ENCODE measurements at places on chromosomes 6 and 20. TPM values are rescaled to one million over a fixed set of nuclear protein-coding genes. Genes with fewer than 3 reads are reported as not detected.

Gene RBM12
- 35.4 TPM for total RNA-seq

- ATAC-seq = peak; percentile 0
These were observed 4.5 kb downstream of the FOXO3 start for GRCh38 chr6:108565091-108565766.

DNA sequence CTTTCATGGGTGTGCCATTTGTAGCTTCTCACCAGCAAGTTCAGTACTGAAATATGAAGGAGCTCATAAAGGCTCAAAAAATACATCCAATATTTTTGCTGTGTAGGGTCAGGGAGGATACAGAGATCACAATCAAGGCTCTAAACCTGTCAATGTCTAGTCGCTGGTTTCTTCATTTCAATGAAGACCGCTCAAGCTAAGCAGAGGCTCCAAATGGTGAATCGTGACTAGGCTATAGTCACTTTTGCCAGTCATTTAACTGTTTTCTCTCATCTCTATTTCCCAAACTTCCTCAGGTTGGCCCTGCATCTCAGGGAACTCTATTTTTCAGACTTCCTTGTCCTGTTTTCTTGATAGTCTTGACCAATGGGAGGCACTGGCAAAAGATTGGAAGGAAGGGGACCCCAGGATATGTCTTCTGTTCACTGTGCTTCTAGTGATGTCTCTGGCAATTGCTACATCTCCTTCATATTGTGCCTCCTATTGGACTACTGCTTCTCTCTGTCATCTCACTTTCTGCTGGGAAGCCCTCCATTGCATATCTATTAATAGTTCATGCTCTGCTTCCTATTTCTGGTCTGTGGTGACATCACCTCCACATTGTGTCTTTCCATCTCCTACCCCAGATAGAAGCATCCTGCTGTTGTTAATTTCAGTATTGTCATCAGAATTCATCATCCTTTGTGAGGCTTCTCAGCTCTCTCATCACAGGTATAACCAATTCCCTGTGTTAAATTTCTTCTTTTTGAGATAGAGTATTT, 87.7 kb upstream of the FAM184A start:
- no peak for ATAC-seq

DNA sequence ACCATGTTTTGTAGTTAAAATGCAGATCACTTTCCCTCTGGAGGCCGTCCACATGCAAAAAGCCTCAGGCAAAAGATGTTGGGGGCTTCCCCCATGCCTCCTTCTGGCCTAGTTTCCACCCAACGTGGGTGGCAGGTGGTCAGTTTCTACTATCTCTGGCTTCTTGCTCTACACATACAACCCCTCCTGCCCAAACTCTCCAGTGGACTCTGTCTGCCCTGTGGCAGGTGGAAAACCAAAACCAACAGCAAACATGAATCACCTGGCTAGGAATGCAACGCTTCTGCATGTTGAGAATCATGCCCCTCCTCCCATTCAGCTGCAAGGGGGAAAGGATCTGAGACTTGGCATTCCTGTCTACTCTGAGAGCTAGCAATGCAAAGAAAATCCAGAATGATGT, 94.8 kb downstream of the MBOAT1 start:
- ATAC-seq = no peak

Gene SLC52A3
- total RNA-seq = 1.3 TPM

DNA sequence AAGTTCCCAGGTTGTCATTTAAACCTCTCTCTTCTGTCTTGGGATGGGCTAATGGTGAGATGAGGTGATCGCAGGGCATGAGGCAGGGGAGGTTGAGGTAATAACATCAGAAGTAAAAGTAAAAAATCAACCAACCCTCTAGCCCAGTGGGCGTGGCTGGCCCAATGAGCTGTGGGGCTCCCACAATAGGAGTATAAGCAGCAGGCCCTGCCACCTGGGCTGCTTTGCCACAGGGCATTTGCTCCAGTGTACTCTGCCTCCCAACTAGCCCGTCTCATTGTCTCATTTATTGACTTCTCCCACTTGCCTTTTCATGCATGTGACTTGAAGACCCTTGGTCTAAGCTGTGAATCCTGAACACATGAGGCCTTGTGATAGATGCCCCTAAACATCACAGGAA, 62.8 kb downstream of the PHACTR3 start:
- ATAC-seq = no peak

GRCh38 chr6:35300848-35301247, 3.2 kb downstream of the DEF6 start:
- ATAC-seq = no peak

GRCh38 chr6:54813892-54814291, 32.7 kb upstream of the FAM83B start:
- no peak for ATAC-seq

GRCh38 chr6:134517145-134517658, 199.3 kb upstream of the SGK1 start:
- ATAC-seq = peak; percentile 84

- peak; percentile 77 for ATAC-seq
These were observed 746 bp downstream of the BACH2 start for GRCh38 chr6:90295854-90296340.

- no peak for ATAC-seq
These were observed 1.1 kb downstream of the FBXO30 start for GRCh38 chr6:145813285-145814034.

DNA sequence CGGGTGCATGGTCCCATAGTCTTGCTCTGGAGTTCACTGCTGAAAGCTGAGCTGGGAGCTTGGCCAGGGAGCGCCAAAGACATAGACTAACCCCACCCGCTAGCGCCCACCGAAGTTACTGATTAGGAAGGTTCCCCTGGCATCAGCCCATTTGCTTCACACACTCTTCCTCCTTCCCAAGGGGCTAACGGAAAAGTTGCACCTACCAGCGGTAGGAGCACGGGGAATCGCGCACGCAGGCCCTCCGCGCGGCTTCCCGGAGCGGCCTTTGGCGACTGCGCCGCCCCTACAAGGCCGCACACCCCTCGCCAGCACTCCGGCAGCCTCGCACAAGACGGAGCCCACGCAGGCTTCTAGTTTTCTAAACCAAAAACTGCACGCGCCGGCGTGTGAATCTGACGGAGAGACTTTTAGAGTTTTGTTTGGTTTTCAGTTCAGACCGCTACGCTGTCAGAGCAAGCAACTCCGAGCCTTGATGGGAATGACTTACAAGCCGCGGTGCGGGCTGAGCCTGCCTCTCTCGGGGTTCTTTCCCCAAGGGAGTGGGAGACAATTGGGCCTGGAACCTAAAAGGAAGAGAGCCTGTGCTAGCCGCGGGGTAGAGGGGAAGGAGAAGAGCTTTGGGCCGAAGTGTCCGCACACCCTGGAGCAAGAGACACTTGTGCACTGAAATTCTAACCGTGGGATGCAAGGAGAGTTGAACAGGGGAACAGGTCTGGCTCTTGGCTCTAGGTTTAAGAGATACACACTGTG, 891 bp upstream of the POU3F2 start:
- ATAC-seq = no peak

DNA sequence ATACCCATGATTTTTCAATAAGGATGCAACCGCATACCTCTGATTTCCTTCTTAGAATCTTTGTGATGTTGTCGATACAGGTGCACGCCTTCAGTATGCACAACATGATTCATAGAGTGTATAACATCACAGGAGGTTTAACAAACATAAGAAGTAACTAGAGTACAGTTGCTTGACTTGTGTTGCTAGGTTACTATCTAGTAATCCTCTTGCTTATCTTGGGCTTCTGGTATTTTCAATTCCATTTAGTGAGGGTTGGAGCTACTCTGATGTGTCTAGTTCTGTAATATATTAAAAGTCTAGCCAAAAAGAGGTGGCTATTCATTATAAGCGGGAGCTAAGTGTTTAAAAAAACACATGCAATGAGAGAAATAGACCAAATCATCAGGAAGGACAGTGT, 85.5 kb upstream of the TENT5A start:
- no peak for ATAC-seq

Gene SAMD5
- 1.3 TPM for total RNA-seq

Gene SYCP2L
- 5.7 TPM for total RNA-seq

DNA sequence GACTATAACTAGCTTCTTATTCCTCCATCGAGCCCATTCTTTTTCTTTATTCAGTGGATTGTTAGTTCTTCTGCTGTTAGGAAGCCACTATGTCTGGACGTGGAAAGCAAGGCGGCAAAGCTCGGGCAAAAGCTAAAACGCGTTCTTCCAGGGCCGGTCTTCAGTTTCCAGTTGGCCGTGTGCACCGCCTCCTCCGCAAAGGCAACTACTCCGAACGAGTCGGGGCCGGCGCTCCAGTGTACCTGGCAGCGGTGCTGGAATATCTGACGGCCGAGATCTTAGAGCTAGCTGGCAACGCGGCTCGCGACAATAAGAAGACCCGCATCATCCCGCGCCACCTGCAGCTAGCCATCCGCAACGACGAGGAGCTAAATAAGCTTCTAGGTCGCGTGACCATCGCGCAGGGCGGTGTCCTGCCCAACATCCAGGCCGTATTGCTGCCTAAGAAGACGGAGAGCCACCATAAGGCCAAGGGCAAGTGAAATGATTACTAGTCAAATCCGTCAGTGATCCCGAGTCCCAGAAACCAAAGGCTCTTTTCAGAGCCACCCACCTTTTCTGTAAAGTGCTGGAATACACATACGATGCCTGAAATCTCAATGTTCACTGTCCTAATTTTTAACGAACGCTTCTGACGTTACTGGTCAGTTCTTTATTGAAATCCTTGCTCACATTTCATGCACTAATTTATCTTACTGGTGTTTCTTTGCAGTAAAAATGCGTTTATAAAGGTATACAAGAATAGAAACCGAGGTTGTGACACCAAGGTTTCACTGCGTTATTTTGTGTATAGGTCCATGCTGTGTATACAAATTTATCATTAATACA, 129.9 kb downstream of the HFE start:
- ATAC-seq = peak; percentile 79

Gene GPR6
- not detected for total RNA-seq

GRCh38 chr6:88302769-88303225, 136.7 kb upstream of the CNR1 start:
- no peak for ATAC-seq

DNA sequence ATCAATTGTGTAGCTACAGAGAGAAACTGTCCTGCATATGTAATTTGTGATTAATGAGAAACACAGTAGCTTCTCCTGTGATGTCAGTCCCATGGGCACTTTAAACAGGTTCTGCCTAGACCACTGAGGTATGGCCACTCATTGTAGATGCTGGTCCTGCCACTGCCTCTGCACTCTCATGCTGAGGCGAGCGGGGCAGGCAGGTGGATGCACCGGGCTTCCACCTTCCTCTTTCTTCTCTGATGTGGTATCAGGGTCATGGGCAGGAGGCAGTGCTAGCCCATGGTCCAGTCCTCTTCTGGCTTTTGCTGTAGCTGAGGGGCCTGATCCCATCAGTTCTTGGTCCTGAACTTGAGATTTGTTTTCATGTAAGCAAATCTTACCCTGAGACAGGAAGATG, 58.7 kb downstream of the ADGB start:
- no peak for ATAC-seq

Gene RSPH4A
- 0.40 TPM for total RNA-seq

DNA sequence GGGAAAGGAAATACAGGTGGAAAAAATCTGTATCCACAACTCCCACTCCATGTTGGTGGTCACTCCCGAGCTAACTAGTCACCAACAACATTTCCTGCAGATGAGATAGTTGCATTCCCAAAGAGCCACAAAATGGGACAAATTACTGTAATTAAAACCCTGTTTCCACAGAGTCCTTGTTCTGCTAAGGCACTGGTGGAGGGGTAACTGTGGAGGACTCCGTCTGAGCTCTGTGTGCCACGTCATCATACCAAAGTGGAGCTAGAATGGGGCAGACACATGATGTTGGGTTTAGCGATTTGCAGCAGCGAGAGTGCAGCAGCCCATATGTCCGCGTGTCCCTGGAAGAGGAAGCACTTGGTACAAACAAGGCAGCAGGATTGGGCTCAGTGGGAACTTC, 172.5 kb upstream of the KCNK16 start:
- no peak for ATAC-seq

- no peak for ATAC-seq
These were observed 277.0 kb downstream of the CDKAL1 start for GRCh38 chr6:20811109-20811761.
